ENCODE measurements at places on chromosomes 1 and 21.

DNA sequence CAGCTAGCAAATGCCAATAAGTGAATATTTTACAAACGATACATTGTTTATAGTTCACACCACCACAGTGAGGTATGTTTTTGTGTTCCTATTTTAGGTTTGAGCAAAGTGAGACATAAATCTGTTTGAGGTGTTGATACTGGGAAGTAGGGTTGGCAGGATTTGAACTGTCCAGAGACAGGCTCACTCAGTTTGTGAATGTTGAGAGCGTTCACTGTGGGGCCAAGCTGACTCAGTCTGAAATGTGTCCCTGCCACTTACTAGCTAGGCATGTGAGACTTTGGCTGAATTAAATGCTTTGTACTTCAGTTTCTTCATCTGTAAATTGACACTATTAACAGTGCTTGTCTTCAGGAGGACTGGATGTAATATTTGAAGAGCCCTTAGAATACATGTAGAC is 35.1 kb downstream of the DIRAS3 start:
- DNase-seq = no peak

GRCh38 chr21:39599191-39599970 is 13.4 kb upstream of the B3GALT5 start:
- DNase-seq = no peak

GRCh38 chr1:92864131-92864530 is 32.3 kb downstream of the RPL5 start:
- DNase-seq = no peak

GRCh38 chr1:209884665-209885117 is 53.3 kb upstream of the SYT14 start:
- DNase-seq = peak; percentile 65

GRCh38 chr1:19010995-19011844 is 54.7 kb upstream of the IFFO2 start:
- peak; percentile 85 for DNase-seq

Measured in activated naive CD4-positive, alpha-beta T cell treated with Interleukin-2 at 50 U/mL for 16 hours (primary cell).